Activated CD8-positive, alpha-beta memory T cell treated with anti-CD3 and anti-CD28 coated beads, Interleukin-2, amount 10 ng/mL, durations not matched to agents 7 days and 5 days (primary cell): ENCODE measurements at places on chromosomes 11 and 22. TPM values are rescaled to one million over a fixed set of nuclear protein-coding genes. Genes with fewer than 3 reads are reported as not detected.

Gene SYT13
- not detected for total RNA-seq

Gene PATE4
- total RNA-seq: not detected

DNA sequence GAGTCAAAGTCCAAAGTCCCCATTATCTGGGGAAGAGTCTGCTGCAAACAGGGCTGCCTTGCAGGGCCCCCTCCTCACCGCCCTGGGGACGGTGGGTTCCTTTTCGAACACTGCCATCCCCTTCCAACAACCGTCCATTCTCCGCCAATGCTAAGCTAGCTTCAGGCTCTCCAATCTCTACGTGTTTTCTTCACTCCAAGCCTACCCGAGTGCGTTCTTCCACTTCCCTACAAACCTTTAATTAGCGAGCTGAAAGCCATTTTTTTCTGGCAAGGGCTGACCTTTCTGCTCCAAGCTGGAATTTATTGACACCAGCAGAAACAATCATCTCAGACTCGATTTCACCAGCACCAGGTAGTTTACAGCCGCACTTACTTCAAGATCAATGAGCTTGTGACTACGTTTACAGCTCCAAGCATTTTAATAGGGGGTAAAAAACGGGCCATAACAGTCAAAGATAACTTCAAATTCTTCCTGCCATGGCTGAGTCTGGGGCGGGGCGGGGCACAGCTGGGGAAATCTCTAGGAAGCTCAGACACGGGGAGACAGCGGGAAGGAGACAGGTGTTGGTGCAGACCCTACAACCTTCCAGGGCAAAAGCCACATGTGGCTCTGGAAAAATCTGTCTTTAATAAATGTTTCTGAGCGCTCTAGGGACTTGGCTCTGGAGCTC lies 82.2 kb downstream of the PHF21B start:
- no peak for DNase-seq

DNA sequence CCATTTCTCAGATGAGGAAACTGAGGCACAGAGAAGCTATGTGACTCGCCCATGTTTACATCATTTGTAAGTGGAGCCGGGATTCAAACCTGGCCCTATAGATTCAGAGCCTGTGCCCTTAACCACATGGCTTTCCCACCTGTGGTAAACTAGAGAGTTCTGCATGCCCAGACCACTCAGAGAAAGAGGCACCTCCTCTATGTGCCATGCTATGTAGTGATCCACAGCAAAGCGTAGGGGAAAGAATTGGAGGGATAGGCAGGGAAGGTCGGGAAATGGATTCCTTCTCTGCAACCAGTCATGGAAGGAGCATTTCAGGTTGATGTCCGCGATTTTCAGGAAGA lies 15.4 kb upstream of the POU2AF2 start:
- DNase-seq: no peak

GRCh38 chr22:27223317-27224177 lies 566.2 kb downstream of the MIAT start:
- no peak for DNase-seq

DNA sequence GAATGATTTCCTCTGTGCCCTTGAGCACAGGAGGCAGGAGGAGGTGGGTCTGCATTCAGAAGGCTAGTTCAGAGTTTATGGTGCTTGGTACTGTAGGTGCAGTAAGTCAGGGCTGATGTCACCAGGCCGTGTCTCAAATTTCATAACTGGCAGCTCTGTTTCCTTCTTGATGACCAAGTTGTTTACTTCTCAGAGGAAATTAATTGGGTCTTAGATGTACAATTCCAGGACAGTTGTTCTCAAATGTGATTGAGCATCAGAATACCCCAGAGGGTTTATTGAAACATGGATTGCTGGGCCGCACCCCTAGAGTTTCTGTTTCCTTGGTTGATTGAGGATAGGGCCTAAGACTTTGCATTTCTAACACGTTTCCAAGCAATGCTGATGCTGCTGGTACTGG lies 6.2 kb downstream of the AMOTL1 start:
- DNase-seq: no peak

Gene FGF19
- total RNA-seq: not detected

- DNase-seq: no peak
Measured at GRCh38 chr11:6681949-6682348, 1.2 kb downstream of the MRPL17 start.

DNA sequence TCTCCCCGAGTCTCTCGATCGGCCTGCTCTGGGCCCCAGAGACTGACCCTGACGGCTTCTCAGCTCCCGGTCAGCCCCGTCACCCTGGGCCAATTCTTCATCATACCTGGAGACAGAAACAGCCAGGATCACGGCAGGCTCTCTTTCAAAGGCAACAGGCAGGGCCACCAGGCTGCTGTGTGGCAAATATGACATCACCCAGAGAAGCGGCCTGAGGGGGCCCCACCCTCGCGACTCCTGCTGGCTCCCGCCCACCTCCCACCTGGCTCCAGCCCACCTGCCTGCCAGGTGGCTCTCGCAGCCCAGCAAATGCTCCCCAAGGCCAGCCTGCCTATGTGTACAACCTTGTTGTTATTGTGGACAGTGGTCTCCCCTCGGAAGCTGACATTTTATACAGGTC lies 24.9 kb upstream of the PACSIN2 start:
- DNase-seq: no peak

DNA sequence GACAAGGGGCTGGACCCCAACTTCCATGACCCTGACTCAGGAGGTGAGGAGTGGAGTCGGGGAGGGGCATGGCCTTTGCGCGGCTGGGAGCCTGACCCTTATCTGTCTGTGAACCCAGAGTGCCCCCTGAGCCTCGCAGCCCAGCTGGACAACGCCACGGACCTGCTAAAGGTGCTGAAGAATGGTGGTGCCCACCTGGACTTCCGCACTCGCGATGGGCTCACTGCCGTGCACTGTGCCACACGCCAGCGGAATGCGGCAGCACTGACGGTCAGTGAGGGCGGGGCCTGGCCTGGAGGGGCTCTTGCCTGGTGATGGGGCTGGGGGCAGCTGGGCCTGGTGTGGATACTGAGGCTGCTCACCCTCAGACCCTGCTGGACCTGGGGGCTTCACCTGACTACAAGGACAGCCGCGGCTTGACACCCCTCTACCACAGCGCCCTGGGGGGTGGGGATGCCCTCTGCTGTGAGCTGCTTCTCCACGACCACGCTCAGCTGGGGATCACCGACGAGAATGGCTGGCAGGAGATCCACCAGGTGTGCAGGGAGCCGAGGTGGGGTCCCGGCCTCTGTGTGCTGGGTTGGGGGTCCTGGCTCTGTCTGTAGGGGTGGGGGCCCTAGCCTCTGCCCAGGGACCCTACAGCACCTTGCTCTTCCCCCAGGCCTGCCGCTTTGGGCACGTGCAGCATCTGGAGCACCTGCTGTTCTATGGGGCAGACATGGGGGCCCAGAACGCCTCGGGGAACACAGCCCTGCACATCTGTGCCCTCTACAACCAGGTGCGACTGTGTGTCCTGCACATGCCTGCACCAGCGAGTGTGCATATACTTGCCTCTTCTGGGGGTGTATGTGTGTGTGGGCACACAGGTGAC lies 6.3 kb downstream of the SHANK3 start:
- DNase-seq: no peak

DNA sequence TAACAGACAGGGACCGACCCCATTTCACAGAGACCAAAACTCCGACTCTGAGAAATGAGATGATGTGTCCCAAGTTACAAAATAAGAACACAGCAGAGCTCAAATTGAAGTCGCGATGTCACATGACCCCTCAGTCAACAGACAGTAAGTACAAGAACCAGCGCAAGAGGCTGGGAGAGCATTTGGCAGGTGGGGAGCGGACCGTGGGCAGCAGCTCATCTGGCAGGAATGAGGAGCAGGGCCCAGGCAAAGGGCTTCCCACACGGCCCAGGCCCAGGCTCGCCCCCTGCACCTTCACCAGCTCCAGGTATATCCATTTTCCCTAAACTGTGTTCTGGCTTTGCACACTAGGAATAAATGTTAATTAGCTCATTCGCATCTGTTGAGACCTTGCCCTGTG lies 34.3 kb downstream of the SCUBE1 start:
- DNase-seq: no peak

DNA sequence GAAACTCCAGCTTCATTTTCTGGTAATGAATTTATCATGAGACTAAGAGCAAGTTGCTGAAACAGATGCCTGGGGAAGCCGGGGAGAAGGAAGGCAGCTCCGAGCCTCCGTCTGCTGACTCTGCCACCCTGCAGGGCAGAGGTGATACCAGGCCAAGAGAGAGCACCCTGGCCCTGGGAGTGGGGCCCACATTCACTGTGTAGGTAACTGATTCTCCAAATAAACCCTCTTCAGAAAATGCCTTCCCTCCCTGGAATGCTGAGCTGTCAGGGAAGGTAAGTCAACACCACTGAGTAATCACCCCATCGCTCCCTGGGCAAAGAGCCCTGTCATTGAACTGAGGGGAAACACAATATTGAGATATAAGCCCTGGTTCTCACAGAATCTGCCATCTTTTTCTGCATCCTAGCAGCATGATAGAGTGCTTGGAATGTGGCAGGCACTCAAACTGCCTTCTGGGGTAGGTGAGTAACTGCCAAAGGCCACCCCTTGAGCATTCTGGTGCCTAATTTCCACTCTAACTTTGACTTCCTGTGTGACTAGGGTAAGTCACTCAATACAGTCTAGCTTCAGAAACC lies 147.6 kb downstream of the SPATA19 start:
- no peak for DNase-seq

Gene LMO2
- total RNA-seq: not detected

GRCh38 chr11:69512136-69512535 lies 30.7 kb downstream of the LINC01488 start:
- no peak for DNase-seq

DNA sequence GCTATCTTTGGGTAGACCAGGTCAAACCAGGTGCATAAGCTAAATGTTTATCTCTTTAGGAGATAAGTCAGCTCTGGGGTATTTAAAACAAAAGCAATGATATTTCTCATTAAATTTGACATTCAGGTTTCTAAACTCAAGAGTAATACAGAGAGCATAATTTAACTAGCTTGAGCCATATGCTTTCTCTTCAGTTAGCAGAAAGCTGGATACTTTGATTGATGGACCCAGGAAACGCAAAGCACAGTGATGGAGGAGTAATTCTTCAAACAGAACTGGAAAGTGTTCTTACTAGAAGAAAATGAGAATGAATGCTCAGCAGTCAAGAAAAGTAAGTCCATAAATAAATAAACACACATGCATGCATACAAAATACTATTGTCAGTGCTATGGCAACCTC lies 885.7 kb upstream of the RAG2 start:
- DNase-seq: no peak

DNA sequence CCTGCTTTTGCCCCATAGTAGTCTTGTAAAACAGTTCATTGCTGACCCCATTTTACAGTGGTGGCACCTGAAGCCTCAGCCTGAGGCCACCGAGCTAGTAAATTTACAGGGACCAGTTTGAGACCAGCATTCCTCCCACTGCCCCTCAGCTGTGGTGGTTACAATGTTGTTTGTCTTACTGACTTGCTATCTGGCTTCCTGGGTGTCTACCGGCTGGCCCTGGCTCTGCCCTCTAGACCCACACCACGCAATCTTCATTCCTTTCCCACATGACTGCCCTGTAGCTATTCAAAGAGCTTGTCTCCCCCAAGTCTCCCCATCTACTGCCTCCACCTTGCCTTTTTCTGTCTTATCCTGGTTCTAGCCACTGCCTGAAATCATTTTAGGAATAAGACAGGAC lies 20.8 kb downstream of the PIK3IP1 start:
- no peak for DNase-seq

Gene ANO1
- total RNA-seq: not detected

Gene ELMOD1
- total RNA-seq: not detected

Gene TMEM126A
- total RNA-seq: 28.4 TPM

Gene FOLH1
- not detected for total RNA-seq

- DNase-seq: no peak
Measured at GRCh38 chr11:44862558-44863101, 88.1 kb downstream of the TP53I11 start.

DNA sequence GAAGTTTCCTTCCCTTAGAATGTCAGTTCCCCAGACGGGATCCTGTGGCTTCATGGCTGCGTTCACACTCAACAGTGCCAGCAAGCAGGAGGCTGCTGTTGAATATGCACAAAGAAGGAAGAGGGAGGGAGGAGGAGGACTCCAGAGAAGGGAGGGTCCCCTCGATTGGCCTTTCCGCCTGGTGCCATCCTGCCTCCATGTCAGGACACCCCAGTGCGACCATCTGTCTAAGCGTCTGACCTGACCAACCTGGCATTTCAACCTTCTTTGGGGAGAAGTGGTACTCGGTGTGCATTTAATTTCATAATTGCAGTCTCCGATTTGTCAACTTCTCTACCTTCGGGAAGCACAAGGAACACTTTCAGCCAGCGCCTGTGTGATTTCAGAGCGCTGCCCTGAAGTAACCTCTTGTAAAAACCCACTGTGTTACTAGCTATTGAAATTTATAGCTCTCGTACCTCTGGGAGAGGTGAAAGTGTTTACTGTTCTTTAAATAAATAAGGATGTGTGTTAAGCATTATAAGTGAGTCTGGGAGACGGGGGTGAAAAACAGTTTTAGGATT lies 1491.9 kb downstream of the TBC1D22A start:
- DNase-seq: no peak

Gene RIC3
- 5.7 TPM for total RNA-seq

DNA sequence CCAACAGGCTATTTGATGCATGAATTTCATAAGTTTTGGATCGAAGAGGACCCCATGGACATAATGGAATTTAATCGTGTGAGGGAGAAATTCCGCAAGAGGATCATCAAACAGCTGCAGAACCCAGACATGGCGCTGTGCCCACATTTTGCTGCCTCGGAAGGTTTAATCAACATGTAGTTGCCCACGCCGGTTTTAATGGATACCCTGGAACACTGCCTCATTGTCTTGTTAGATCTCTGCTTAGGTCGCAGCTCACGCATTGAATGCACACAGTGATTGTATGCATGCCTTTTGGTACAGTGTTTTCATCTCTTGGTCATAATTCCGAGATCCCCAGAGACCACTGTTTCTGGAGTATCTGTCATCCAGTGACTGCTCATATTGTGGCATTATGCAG lies 46.8 kb downstream of the SLN start:
- no peak for DNase-seq

Gene RAC2
- total RNA-seq: 907 TPM

- no peak for DNase-seq
Measured at GRCh38 chr11:56558574-56558973, 15.5 kb upstream of the OR5M11 start.

DNA sequence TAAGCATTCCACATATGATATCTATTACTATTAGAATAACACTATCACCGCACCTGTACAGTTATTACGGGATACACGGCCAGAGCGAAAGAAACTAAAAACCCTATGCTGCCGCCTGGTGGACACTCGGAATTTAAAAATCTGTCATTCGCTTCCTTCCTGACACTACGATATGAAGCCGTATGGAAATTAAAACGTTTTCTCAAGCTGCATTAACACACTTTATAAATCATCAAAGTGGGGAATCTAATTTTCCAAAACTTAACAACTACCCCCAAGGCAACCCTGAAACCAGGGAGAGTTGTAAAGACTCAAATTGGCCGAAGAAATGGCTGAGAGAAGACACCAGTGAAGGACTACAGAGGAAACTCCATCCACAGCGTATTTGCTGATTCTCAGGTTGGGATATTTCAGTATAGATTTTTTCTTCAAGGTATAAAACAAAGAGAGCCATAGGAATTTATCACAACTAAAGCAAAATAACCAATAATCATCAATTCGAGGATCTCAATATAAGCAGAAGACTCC lies 1.4 kb downstream of the CCDC73 start:
- DNase-seq: peak; percentile 70
